ENCODE measurements at places on chromosomes 7 and 10.

- DNase-seq = no peak
Measured at GRCh38 chr10:71684356-71685173, 35.0 kb downstream of the C10orf105 start.

- DNase-seq = peak; percentile 3
Measured at GRCh38 chr10:22740180-22740579, 25.8 kb upstream of the PIP4K2A start.

DNA sequence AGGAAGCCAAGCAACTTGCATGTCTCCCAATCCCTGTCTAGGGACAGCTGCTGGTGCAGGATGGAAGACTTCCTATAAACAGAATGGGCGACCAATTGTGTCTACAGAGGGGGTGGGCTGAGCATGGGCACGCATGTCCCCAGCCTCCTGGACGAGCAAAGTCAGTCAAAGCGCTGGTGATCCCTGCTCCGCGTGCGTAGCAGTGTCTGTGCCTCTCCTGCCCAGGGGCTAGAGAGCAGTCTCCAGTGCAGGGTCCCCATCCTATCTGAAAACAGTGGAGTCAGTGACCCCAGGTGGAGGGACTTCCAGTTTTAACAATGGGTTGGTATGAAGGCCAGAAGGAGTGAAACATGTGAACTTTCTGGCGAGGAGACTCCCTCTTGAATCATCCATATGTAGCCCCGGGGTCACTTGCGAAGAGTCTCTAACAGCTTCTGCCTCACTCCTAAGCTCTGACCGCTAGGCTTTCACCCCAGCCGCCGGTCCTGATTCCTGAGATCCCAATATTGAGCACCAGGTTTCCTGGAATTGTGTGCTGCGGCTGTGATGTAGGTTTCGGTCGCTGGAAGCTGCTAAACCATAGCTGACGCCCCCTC lies 714 bp upstream of the CASP2 start:
- no peak for DNase-seq

- no peak for DNase-seq
Measured at GRCh38 chr7:83643012-83643411, 5.9 kb downstream of the SEMA3E start.

DNA sequence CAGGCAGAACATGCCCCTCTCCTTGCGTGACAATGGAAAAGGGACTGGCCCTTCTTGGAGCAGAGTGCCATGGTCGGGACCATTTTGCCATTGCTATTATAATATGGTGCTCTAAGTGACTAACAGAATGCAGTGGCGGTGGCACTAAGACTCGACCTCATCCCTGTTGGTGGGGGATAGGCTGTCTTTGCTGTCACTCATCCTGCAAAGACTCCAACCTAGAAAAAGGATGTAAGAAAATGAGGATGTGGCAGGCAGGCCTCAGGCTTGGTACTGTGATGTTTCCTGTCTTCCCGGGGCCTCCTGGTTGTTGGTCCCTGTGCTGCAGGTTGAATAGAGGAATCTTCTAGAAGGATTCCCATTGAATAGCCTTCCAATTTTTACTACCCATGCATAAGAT lies 18.6 kb downstream of the BLNK start:
- no peak for DNase-seq

GRCh38 chr7:30285067-30285535 lies 704 bp downstream of the ZNRF2 start:
- DNase-seq = no peak

- DNase-seq = no peak
Measured at GRCh38 chr10:54108961-54109360, 692.1 kb downstream of the PCDH15 start.

DNA sequence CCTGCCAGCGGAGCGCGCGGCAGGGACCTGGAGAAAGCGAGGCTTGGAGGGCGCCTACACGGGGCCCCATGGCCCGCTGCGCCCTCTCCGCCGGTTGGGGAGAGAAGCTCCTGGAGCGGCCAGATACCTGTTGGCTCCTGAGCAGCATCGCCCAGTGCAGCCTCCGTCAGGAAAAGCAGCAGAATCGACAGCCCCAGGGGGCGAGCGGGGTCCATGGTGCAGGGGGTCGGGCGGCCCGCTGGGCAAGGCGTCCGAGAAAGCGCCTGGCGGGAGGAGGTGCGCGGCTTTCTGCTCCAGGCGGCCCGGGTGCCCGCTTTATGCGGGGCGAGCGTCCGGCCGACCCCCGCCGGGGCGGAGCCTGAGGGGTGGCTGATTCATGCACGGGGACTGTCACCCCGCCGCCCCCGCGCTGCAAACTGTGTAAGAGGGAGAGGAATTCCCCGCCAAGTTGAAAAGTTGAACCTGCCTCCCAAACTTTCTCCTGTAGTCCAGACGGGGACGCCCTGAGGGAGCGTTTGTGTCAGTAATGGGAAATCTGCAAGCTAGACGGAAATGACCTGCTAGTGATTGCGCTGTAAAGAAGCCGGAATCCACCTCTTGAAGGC lies at the start of gene TFPI2:
TFPI2 (minus strand) TSS at position 290 of the 605 bp plus-strand sequence; CDS start at position 215, 75 bp downstream.
- peak; percentile 23 for DNase-seq

GRCh38 chr7:127704211-127704610 lies 52.2 kb downstream of the SND1 start:
- no peak for DNase-seq

DNA sequence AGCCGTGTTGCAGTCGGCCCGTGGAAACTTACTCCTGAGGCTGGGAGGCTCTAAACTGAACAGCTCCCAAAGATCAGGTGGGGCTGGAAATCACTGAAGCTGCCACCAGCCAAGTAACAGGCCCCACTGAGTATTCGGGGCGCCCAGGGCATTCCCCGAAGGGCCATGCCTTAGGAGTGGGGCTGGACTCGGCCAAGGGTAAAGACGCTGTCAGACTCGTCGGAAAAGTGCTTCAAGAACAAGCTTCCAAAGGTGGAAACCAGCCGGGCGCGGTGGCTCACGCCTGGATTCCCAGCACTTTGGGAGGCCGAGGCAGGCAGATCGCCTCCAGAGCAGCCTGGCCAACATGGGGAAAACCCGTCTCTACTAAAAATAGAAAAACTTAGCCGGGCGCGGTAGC lies 102.8 kb downstream of the GALNT11 start:
- no peak for DNase-seq

- DNase-seq = peak; percentile 56
Measured at GRCh38 chr7:107939573-107940489, 48.8 kb downstream of the DLD start.

- no peak for DNase-seq
Measured at GRCh38 chr7:66899552-66900280, 21.3 kb upstream of the TMEM248 start.

GRCh38 chr7:13708670-13709069 lies 280.8 kb downstream of the ETV1 start:
- DNase-seq = no peak

DNA sequence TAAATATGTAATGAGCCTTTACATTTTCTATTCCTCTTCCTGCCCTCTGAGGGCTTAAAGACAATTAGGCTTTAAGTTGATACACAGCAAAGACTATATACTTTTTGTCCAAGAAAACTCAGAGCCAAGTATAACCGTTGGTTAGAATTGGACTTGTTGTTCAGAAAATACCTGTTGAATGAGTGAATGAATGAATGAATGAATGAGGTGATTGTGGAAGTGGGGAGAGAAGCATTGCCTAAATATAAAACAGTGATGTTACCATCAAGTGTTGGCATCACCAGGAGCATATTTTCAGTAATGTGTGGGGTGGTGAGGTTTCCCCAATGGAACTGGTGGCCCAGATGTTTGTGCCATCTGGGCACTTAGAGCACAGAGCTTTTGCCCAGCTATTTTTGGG lies 106.9 kb downstream of the AOAH start:
- DNase-seq = no peak

GRCh38 chr7:73517241-73517995 lies 4.7 kb downstream of the BAZ1B start:
- DNase-seq = no peak

- no peak for DNase-seq
Measured at GRCh38 chr10:5485290-5485689, 14.1 kb downstream of the CALML5 start.

DNA sequence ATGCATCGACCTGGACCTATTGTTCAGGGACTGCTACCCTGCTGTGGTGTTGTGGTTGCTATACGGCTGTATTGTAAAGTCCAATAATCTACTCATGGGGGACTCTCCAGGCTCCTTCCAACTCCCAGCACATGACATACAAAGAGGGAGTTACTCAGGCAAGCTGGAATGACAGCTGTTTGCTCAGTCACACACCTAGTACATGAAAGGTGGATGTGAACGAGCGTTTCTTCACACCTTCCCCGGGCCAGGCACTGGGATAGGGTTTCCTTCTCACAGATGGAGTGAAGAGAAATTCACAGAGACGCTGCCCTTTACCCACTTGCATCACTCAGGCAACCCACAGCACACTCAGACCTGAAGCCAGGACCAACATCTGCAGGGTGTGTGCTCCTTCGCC lies 215.7 kb downstream of the TNS3 start:
- DNase-seq = no peak

DNA sequence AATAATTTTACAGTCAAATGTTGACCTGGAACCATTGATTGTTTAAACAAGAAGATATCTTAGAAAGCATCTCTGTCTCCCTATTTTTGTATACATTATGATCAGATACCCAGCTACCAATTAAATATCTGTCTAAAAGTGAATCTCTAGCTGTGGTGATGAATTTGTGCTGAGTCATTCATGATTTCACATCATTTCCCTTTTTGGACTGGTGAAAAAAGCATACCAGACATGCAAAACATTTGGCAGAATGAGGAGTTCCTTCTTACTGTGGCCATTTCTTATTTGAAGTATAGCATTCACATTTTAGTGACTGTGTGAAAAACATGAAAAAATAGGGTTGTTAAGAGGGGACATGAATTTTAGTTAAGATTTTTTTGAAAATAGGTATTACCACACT lies 98.0 kb upstream of the GATA3 start:
- DNase-seq = peak; percentile 54

- no peak for DNase-seq
Measured at GRCh38 chr10:86968994-86969355, 693 bp downstream of the ADIRF start.

DNA sequence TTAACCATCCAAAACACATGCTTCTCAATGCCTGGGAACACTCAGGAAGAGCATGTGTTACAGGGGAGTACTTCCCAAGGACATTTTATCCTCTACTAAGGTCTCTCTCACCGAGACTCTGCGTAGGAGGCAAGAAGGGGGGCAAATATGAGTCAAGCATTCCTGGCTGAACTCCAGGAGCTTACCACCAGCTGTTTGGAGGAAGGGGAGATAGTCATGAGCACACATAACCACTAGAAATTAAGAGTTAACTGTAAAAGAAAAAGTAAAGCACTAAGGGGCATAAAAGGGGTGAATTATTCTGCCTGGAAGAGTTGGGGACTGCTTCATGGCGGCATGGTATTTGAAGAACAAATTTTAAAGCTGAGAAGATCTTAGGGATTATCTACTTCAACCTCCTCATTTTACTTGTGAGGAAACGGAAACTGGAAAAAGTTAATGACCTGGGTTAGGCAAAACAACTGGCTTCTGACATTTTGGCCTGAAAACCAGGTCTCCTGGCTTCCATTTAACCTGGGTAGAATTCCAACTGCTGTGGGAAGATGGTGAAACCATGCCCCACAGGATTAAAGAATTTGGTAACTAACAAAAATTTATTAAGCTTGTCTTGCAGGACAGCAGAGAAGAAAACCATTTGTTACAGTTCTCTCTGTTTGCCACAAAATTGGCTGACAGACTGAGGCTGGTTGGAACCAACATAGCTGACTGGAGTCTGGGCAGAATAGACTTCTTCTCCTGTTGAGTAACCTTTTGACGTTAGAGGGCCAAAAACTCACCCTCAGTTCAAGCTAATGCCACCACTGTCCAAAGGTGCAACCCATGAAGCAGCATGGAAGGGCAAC lies 85.5 kb downstream of the SLC25A13 start:
- DNase-seq = peak; percentile 97

GRCh38 chr10:22686347-22686746 lies 28.0 kb downstream of the PIP4K2A start:
- DNase-seq = no peak

DNA sequence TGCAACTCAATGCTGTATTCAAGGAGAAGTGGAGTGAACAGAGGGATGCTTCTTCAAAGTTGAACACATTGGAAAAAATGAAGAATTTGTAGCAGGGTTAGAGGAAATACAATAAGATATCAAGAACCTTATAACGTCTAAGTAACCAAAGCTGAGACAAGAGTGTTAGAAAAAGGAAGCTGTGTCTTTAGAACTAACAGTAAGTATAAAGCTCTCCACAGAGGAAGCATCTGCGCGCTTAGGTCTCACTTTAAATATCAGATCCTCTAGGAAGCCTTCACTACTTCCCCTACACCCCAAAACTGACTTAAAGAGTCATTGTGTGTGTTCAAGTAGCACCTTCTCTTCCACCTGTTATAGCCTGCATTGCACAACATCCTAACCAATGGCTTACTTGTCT lies 43.0 kb downstream of the CH25H start:
- no peak for DNase-seq

DNA sequence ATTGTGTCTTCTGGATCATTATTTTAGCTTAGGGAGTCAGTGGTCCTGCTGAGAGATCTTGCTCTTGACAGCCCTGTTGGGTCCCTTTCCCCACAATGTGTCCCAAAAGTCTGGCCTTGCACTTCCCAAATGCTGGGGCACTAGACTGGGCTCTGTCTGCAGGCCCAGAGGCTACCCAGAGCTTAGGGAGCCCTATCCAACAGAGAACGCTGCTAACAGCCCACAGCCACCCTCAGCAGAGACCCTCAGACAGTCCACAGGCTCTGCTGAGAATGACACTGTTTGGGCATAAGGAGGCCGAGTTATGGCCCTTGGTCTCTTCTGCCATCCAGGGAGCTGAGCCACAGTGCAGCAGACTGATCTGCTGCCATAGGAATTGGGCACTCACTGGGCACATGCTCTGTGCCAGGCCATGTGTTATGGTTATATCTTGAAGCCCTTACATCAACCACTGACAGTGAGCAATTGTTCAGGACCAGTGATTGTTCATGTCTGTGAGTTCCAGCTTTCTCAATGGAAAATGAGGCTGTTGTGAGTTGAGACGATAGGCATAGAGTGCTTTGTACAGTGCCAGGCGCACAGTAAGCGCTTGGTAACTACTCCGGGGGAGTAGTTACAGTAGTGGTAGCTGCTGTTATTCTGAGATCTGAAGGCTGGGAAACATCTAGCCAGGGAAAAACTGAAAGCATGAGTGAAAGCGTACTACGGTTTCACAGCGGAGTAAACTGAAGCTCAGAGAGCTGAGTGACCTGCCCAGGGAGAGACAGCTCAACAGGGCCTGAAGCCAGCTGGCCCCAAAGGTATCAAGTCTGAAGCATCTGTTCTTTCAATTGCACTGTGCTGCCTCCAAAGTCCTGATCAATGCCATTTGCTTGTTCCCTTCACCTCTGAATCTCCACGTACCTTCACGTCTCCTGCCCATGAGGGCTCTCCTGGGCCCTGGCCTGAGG lies 77.6 kb upstream of the PRLHR start:
- no peak for DNase-seq
